ENCODE measurements at places on chromosomes 13 and 19. TPM values are rescaled to one million over a fixed set of nuclear protein-coding genes. Genes with fewer than 3 reads are reported as not detected.

Gene PDE4C
- not detected for total RNA-seq

Gene TLE2
- total RNA-seq = 114 TPM

Gene KCNN4
- total RNA-seq = 1.3 TPM

Gene ZNF460
- 91.0 TPM for total RNA-seq

Gene DCT
- not detected for total RNA-seq

Gene HPN
- 16.3 TPM for total RNA-seq

Gene FXYD1
- 2.6 TPM for total RNA-seq

Gene CCDC122
- total RNA-seq = 8.6 TPM

Gene ZNF835
- 6.8 TPM for total RNA-seq

Gene TMIGD2
- not detected for total RNA-seq

Gene MISP3
- total RNA-seq = 8.5 TPM

Gene NLRP7
- total RNA-seq = not detected

Gene AMH
- not detected for total RNA-seq

Gene ZNF358
- total RNA-seq = 102 TPM

Gene UBAC2
- 56.8 TPM for total RNA-seq

Gene PRR20B
- not detected for total RNA-seq

Gene PRKD2
- 28.6 TPM for total RNA-seq

Gene PSG11
- not detected for total RNA-seq

Measured in thyroid gland (tissue), 4 donors.